ENCODE measurements at places on chromosomes 1 and 21. TPM values are rescaled to one million over a fixed set of nuclear protein-coding genes. Genes with fewer than 3 reads are reported as not detected.

The PPM1J gene
- 5.1 TPM for total RNA-seq

The BNIPL gene
- 5.5 TPM for total RNA-seq

The KIF14 gene
- total RNA-seq: 1.3 TPM

The S100A12 gene
- 1.7 TPM for total RNA-seq

The CCSAP gene
- 9.6 TPM for total RNA-seq

The CD53 gene
- total RNA-seq: not detected

The HMGCS2 gene
- not detected for total RNA-seq

The VPS45 gene
- 18.8 TPM for total RNA-seq

The ATAD3A gene
- total RNA-seq: 41.0 TPM

The SPRR4 gene
- total RNA-seq: not detected

The CNR2 gene
- not detected for total RNA-seq

The CFHR5 gene
- total RNA-seq: not detected

The SH2D2A gene
- total RNA-seq: 3.6 TPM

The SMIM11 gene
- total RNA-seq: 2.1 TPM

The RPTN gene
- 0.72 TPM for total RNA-seq

The RIIAD1 gene
- total RNA-seq: not detected

The ELF3 gene
- total RNA-seq: 77.4 TPM

The ACTN2 gene
- total RNA-seq: not detected

The KLF17 gene
- 0.24 TPM for total RNA-seq

The TNFRSF9 gene
- total RNA-seq: 3.1 TPM

The TCHH gene
- total RNA-seq: under 0.01 TPM

The PLD5 gene
- total RNA-seq: 0.21 TPM

The CRYBG2 gene
- total RNA-seq: 51.1 TPM

The RPAP2 gene
- total RNA-seq: 9.4 TPM

The TLR5 gene
- 1.1 TPM for total RNA-seq

The NCMAP gene
- total RNA-seq: 1.2 TPM

The ICOSLG gene
- total RNA-seq: 1.2 TPM

The SOX13 gene
- 6.0 TPM for total RNA-seq

The C1orf216 gene
- total RNA-seq: 5.1 TPM

The TMEM81 gene
- 0.96 TPM for total RNA-seq

The EFNA3 gene
- total RNA-seq: 12.6 TPM

The RHBDL2 gene
- 8.4 TPM for total RNA-seq

The GPR137B gene
- total RNA-seq: 10.4 TPM

The HECTD3 gene
- total RNA-seq: 16.6 TPM

The KCNA3 gene
- total RNA-seq: not detected

The ITLN2 gene
- total RNA-seq: 0.64 TPM

The RPS27 gene
- total RNA-seq: 1,885 TPM

The ALX3 gene
- not detected for total RNA-seq

The S100A10 gene
- 165 TPM for total RNA-seq

The GJA4 gene
- total RNA-seq: 0.48 TPM

The PDC gene
- total RNA-seq: not detected

Measured in tracheal epithelial cell (primary cell).